Foreskin keratinocyte (primary cell): ENCODE measurements at places on chromosomes 2 and 18. TPM values are rescaled to one million over a fixed set of nuclear protein-coding genes. Genes with fewer than 3 reads are reported as not detected.
A peak's percentile ranks its signal among the peaks of the same experiment; 100 is the strongest.

GRCh38 chr2:18271370-18272147 is 288.9 kb downstream of the RDH14 start:
- DNase-seq = no peak

The TMEM214 gene
- total RNA-seq = 40.0 and 47.7 TPM in 2 replicates

The TWIST2 gene
- total RNA-seq = 24.1 and 27.8 TPM in 2 replicates

DNA sequence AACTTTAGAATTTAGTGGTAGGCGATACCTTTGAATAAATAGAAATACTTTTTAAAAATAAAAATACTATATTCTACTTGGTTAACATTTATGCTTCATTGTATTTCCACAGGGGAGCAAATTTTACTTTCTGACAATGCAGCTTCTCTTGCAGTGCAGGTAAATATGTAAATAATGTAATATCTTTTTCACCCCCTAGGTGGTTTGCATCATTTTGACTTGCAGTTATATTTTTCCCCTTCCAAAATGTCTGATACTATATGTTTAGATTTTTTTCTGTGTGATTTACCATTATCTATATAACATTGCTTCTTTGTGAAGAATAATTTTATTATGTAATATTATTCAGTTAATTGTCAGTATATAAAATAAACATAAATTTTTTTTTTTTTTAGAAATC is 28.5 kb downstream of the MTX2 start:
- no peak for DNase-seq

GRCh38 chr2:188399159-188399558 is 107.5 kb downstream of the GULP1 start:
- DNase-seq = no peak

- DNase-seq = peak; percentile 76
Observed at GRCh38 chr2:53202063-53202462, 565.5 kb upstream of the CHAC2 start.

DNA sequence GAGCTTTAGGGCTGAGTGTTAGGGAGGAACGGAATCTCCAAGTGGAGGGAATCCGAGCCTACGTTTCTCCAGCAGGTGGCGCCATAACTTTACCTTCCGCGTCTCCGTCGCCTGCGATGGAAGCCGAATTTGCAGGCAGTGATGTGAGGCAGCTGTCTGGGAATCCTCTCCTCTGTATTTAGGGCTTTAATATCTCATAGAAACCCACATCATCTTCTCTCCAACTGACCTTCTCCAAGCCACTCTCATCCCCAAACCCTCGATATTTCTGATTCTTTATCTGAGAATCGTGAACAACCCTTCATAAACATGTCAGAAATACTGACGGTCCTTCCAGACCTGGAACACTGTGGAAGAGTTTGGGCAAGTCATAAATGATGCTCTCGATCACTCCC is 27.5 kb downstream of the SIX2 start:
- DNase-seq = peak; percentile 51

The C2orf42 gene
- 9.3 and 10.0 TPM in 2 replicates for total RNA-seq

DNA sequence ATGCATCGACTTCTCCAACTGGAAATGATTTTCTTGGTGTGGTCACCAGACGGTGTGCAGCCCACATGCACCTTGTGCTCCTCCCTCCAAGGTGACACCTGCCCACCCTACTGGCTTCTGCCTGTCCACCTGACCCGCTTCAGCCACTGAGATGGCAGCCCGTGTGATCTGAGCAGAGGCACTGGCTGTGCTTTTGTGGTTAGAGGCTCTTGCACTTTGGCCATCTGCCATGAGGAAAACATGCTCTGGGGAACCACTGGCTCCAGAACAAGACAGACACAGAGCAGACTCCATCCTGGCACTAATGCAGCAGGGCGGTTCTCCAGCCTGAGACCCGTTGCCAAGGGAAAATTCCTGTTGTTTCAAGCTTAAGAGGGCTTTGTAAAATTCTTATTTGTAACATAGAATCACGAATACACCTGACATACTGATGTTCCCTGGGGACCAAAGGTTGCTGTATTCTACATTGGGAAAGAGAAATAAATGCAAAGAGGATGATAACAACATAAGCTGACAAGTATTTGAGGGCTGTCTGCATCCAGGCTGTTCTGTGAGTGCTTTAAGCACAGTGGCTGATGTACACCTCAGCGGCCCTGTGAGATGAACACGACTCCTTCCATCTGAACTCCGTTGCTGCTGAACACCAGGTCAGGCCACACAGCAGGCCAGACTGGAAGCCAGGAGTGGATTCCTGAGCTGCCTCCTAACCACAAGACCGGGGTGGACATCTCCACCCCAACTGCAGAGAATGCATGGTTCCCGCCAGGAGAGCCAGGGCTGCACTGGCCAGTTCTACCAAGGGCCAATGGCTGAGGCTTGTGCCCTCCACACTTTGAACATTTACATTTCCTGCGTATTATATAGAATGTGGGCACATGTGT is 820.4 kb downstream of the GALR1 start:
- no peak for DNase-seq

DNA sequence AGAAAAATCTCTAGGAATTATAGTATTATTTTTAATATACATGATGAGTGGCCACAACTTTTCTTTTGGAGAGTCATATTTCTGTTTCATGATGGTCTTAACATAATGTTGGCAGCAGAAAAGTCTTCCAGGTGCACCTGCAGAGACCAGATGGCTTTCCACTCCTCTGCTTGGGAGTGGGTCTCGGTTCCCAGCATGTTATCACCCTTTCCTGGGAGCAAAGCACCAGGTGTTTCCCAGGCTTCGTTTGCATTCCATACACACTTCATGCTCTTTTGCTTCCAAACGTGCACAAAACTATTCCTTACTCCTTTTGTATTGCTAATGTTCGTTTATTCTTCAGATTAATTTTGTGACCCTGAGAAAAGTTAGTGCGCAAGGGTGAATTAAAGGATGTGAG is 305.2 kb downstream of the CDH2 start:
- DNase-seq = no peak

- no peak for DNase-seq
Observed at GRCh38 chr2:198762441-198762840, 695.3 kb downstream of the SATB2 start.

The TCF23 gene
- 0.03 and 0.04 TPM in 2 replicates for total RNA-seq

DNA sequence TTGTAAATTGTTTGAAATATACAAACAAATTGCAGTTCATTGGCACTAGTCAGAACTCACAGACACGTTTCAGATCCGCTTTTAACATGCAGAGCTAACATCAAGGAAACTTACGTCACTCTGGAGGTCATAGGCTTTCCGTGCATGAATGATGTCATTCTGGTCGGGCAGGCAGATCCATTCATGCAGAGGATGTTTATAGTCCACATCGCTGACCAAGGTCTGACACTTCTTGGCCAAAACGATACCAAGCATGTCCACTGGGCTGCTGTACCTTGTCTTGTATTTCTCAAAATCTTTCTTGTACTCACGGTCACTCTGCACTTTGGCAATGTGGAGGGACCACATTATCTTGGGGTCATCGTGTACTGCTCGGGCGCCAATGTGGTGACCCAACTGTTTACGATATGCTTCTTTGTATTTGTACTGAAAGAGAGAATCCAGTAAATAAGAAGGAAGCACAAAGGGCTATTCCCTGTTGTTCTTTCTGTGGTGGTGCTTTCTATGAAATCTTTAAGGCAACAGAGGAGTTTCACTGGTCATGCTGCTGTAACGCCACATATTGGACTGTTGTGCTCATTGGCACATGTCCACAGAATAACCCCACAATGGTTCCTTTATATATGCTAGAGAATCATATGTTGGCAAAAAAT is 114.8 kb downstream of the NEB start:
- DNase-seq = no peak

The IL1RN gene
- 20.8 and 28.9 TPM in 2 replicates for total RNA-seq

GRCh38 chr2:238864207-238865014 is 16.5 kb downstream of the TWIST2 start:
- peak; percentile 81 for DNase-seq

The ACMSD gene
- total RNA-seq = not detected in 2 replicates

DNA sequence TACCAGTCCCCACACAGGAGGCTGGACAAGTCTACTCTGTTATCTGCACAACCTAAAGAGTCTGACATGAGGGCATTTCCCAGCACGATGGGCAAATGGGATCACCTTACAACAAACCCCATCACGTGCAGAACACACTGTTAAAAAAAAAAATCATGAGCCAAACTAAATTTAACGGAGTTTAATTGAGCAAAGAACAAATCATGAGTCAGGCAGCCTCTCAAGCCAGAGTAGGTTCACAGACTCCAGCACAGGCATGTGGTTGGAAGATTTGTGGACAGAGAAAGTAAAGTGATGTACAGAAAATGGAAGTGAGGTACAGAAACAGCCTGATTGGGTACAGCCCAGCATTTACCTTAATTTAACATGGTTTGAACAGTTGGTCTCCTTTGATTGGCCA is 59.9 kb downstream of the KYNU start:
- DNase-seq = no peak

The SERPINB3 gene
- 0.56 and 0.88 TPM in 2 replicates for total RNA-seq

The CCDC138 gene
- 7.9 and 9.0 TPM in 2 replicates for total RNA-seq

The INPP1 gene
- 8.3 and 10.3 TPM in 2 replicates for total RNA-seq

DNA sequence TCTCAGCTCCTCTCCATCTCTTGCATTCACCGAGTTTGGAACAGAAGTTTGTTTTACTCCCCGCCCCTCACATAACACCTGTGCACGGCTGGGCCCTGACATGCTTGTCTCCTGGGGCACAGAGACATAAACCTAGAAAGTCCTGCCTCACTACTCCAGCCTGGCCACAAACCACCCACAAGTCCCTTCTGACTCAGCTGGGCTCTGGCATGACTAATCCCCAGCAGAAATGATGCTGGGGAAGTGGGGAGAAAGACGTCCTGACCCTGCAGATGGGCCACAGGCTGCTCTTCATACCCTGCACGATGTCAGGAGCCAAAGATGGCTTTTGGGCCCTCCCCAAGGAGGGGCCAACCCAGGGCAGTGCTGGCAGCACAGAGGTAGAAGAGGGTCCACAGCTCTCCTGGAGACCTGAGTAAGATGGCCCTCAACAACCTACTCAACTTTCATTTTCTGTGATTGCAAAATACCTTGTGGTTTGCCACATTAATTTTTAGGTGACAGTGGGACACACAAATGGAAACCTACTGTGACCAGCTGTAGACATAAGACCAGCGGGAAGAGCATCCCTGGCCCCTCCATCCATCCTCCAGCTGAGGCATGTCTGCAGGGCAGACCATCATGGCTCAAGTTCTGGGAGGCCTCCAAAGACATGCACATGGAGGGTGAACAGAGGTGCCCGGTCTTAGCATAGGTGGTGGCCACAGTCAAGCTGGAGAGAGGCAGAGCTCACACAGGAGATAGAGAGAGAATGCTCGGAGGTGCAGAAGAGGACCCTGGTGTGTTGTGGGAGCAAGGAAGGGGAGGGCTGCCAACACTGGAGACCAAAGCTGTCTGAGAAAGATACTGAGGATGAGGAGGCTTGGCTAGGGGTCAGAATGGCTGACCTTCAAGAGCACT is 40.0 kb downstream of the DNMT3A start:
- DNase-seq = peak; percentile 91

The HMSD gene
- 8.9 and 9.6 TPM in 2 replicates for total RNA-seq

GRCh38 chr2:55158111-55158814 is 73.8 kb downstream of the CLHC1 start:
- DNase-seq = no peak

GRCh38 chr2:173451118-173451517 is 96.4 kb downstream of the CDCA7 start:
- no peak for DNase-seq

The CDKL4 gene
- not detected in 2 replicates for total RNA-seq

The ARHGAP15 gene
- not detected in 2 replicates for total RNA-seq

GRCh38 chr2:181621779-181622490 is 35.0 kb downstream of the CERKL start:
- no peak for DNase-seq

DNA sequence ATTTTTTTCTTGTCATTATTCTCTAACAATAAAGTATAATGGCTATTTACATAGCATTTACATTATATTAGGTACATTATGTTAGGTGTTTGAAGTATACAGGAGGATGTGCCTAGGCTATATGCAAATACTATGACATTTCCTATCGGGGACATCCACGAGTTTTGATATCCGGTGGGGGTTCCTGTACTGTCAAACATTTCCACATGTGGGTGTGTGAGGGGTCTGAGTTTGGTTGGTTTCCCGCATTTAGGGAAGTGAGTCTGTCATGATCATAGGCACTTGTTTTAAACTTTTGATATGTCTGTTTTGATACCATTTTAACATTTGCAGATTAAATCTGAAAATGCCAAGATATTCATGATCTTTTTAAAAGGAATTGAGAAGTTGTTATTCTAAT is 76.0 kb downstream of the CEP192 start:
- no peak for DNase-seq

- DNase-seq = no peak
Observed at GRCh38 chr18:36405611-36406010, 108.1 kb downstream of the FHOD3 start.

GRCh38 chr18:51656249-51656648 is 458.8 kb upstream of the MEX3C start:
- DNase-seq = no peak

DNA sequence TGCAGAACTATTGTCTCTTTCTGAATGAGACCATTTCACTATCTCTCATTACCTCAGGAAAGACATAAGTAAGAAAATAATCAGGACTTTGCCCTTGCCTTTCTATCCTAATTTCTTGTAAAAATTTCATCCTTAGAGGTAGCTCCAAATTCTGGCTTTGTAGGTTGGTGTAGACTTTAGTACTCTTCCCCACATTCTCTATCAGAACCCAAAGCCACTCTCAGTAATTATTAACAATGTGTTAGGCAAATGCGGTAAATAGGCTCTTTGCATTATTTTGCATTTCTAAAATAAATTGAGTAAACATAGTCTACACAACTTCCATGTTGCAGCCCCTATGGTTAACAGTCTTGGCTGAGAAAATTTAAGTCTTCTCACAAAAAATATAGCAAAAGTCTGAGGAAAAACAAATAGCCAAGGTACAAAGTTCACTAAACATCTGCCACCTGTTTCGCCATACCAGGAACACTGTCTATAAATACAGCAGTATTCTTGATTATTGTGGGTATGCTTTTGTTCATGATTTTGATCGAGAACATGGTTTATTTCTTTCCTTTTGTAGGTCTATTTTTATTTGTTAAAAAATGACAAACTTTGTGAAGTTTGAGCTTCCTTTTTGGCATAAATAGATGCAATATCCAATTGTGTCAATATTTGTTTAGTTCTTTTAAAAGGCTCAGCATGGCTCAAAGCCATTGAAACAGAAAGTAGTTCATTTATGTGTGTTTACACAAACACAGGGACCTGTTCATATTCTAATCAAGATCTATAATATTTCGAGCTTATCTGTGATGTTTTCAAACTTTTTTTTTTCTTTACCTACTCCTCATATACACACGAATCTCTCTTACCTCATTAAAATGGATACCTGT is 1061.5 kb downstream of the CNTNAP5 start:
- DNase-seq = no peak

- DNase-seq = no peak
Observed at GRCh38 chr2:30612371-30612770, 165.3 kb downstream of the LCLAT1 start.

DNA sequence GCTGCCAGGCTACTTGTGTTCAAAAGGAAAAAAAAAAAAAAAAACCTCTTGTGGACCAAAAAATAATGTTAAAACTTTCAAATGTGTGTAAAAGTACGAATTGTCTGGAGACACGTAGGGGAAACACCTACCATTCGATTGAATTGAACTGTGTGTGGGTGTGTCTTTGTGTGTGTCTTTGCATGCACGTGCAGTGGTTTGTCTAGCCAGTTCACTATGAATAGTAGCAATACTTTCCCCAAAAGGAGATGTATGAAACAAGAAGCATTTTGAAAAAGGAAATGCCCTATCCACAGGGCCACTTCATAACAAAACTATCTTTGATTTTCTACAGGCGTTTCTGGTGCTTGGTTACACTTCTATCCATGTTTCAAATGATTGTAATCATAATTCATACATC is 186.8 kb downstream of the RPRM start:
- no peak for DNase-seq

The ADNP2 gene
- total RNA-seq = 23.6 and 23.9 TPM in 2 replicates

- DNase-seq = no peak
Observed at GRCh38 chr2:97988722-97989121, 7.0 kb downstream of the TMEM131 start.
